ENCODE measurements at places on chromosomes 5 and 9.

- no peak for DNase-seq
Observed at GRCh38 chr9:114281473-114282103, 41.3 kb upstream of the ORM1 start.

- DNase-seq = no peak
Observed at GRCh38 chr5:58016358-58016757, 443.5 kb downstream of the PLK2 start.

- no peak for DNase-seq
Observed at GRCh38 chr9:108156270-108156998, 666.9 kb upstream of the KLF4 start.

GRCh38 chr5:128649192-128649591 is 111.1 kb upstream of the FBN2 start:
- no peak for DNase-seq

GRCh38 chr5:102931085-102931725 is 176.1 kb downstream of the PAM start:
- DNase-seq = no peak

GRCh38 chr5:37875051-37875787 is 35.4 kb upstream of the GDNF start:
- no peak for DNase-seq

- no peak for DNase-seq
Observed at GRCh38 chr9:133529457-133529856, 4.7 kb upstream of the MYMK start.

- no peak for DNase-seq
Observed at GRCh38 chr9:71223953-71224538, 102.6 kb upstream of the TRPM3 start.

GRCh38 chr9:91421971-91422757 is 1.5 kb downstream of the NFIL3 start:
- no peak for DNase-seq

All from NCI-H524 treated with DMSO at 0.1 percent for 48 hours (cell line).